GM12864 (cell line): ENCODE measurements at places on chromosomes 2 and 18.

DNA sequence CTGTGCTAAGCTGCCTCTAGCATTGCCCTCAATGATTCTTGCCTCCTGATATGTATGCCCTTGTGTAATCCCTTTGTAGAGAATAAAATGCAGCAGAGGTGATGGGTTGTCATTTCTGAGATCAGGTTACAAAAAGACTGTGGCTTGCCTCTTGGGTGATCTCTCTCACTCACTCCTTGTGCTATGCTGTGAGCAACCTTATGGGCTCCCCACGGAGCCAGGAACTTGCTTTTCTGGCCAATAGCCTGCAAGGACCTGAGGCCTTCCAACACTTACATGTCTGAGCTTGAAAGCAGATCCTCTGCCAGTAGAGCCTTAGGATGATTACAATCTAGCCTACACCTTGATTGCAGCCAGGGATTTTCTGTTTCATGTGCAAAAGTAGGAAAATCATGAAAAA lies 123.1 kb upstream of the XIRP2 start:
- DNase-seq: no peak

GRCh38 chr2:58860586-58860985 lies 619.5 kb upstream of the FANCL start:
- no peak for DNase-seq

DNA sequence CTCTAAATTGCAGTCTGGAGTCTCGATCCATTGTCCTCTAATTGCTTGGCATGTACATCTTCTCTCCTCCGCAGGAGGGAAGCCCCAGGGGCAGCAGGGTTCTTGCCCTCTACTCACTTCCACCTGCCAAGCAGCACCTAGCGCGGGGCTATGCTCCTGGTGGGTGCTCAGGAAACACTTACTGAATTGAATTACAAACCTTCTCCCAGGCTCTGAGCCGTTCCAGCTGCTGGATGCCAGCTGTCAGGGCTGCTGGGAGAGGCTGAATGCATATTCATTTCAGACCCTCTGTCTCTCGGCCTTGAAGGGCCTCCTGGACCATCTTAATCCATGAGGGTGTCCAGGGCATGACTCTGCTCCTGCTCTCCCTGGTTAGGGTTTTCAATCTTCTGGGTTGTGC lies 94.0 kb downstream of the CELF4 start:
- no peak for DNase-seq

DNA sequence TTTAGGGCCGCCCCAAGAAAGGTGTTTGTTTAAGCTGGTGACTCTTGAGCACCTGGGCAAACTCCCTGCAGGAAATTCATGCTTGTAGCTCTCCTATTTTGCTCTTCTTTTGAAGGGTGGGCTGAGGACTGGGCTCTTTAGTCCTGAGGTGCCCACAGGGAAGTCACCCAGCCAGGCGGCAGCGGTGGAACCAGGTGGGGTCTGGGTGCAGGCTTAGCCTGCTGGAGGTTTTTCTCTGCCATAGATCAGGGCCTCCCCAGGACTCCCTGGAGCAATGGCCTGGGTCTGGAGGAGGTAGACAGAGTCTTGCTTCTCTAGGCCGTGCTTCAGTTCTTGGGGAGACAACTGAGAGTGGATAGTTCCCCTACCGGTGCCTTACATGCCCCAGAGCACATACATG lies 99.9 kb downstream of the CLIP4 start:
- no peak for DNase-seq

DNA sequence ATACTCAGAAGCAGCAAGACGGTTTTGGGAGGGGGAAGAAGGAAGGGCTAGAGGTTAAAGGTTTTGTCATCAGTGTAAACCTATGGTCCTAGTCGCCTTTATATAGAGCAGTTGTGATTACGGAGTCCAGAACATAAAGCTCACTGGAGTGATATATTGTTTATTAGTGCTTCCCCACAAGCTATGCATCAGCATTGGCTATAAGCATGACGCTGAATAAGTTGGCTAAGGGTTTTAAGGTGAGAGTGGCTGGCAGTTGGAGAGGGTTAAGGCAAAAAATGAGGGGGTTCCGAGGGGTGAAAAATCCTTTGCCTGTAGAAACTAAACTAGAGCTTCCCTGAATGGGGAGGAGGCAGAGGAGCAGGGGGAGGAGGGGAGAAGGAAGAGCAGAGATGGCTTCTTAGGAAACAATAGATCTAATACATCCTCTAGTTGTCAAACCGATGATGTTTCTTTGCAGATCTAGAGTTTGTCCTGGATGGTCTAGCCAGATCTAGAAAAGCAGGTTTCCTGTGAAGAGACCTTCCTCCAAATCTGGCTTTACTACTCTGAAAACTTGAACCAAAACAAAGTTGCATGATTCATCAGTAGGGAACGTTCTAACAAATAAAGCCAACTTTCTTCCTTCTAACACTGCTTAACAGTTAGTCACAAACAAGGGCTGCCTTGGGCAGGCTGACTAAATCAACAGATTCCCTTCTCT lies 2.5 kb downstream of the KLF7 start:
- DNase-seq: no peak

- no peak for DNase-seq
Measured at GRCh38 chr2:39602616-39603015, 63.1 kb upstream of the TMEM178A start.

GRCh38 chr2:190716176-190716807 lies 67.4 kb downstream of the NAB1 start:
- no peak for DNase-seq

GRCh38 chr2:134583997-134584520 lies 134.7 kb downstream of the TMEM163 start:
- no peak for DNase-seq

DNA sequence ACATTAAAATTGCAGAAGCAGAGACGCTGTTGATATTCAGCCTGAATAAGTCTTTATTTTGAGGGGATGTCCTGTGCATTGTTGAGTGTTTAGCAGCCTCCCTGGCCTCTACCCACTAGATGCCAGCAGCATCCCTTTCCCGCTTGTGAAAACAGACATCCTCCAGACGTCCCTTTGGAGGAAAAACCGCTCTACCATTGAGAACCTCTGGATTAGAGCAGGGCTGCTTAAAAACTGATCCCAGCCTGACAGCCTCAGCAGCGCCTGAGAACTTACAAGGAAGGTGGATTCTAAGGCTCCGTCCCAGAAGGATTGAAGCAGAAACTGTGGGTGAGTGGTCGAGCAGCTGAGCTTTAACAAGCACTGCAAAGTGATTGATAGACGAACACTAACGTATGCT lies 349.7 kb downstream of the CYRIA start:
- no peak for DNase-seq

DNA sequence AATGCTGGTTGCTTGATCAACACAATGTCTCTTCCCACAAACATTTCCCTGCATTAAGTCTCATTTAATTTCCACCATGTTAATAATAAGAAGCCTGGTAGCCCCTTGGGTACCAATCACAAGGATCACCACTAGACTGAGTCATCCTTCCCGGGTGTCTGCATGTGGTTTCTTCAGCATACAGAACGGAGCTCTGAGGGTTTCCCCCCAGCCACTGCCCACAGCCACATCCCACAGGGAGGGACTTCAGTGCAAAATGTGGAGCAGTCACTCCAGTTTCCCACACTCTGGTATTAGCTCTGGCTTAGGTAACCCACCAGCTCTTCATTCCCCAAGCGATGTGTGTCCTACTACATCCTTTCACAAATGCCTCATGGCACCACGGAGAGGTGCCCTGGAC lies 42.7 kb upstream of the POLE4 start:
- no peak for DNase-seq

DNA sequence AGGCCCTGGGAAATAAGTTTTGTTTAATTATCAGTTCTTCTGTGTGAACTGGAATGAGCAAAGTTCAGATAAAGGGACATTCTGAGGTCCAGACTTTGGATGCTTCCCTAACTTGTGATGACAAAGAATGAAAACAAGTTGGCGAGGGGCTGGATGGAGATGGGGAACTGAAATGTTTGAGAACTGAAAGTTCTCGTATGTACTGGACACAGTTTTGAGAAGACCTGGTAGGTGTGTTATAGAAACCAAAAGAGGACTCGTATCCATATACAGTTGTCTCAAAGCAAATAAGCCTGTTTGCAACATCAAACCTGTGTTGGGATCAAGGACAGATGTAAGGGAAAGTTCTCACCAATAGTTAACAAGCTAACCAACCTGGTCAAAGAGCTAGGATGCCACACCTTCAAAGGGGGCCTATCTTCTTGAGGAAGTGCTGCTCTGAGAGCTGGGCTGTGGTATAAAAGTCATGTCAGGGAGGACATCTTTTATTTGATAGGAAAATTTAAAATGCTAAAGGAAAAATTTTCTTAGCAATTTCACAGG lies at the start of gene UPP2:
UPP2 (plus strand) TSS at position 493 of the 543 bp plus-strand sequence. CDS start 188 bp downstream, outside the sequence.
- no peak for DNase-seq

DNA sequence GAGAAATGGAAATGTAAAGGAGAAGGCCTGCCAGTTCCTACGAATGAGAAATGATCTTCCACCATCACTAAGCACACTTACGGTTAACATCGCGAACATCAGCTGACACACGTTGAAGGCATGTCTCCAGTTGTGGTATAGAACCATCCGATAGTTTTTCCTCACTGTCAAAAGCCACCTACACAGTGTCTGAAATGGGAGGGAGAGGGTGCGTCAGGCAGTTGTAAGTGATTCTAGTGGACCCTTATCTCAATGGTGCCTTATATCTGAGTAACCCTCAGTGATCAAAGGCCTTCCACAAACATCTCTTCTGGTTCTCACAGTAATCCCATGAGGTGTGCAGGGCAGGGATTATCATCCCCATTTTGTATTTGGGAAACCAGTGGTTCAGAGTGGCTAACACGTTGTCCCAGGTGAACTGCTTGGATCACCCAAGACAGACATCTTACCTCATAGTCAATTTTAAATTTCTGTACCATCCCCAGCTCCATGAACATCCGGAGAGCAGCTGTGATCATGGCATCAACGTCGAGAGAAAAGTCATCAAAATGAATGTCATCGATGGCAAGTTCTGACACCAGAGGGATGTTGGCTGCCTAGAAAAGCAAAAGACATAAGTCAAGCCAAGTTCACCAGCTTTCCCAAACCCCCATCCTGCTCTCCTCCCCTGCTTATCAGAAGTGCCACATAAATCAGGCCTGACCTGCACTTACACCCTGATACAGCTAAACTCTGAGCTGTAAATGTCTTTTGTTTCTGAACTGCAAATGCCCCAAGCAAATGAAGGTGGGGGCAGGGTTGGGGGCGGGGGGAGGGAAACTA lies 335.2 kb downstream of the AGPS start:
- no peak for DNase-seq

DNA sequence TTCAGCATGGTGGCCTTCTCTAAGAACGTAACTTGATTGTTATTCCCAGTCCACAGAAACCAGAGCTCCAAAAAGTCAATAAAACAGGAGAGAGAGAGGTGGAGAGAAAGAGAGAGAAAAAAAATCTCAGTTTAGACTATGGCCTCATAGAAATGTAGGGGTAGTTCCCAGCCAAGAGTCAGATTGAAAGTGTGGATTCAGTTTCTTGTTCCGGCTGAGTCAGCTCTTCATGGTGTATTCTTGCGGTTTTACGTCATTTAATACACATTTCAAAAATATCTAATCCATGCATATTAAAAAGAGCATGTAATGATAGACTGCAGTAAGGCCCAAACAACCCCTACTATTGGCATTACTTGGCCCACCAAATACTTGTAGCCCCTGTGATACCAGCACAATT lies 303.9 kb downstream of the ETAA1 start:
- no peak for DNase-seq

- DNase-seq: no peak
Measured at GRCh38 chr2:80519121-80519643, 214.6 kb upstream of the LRRTM1 start.

- DNase-seq: no peak
Measured at GRCh38 chr2:142321706-142322280, 191.0 kb upstream of the LRP1B start.

DNA sequence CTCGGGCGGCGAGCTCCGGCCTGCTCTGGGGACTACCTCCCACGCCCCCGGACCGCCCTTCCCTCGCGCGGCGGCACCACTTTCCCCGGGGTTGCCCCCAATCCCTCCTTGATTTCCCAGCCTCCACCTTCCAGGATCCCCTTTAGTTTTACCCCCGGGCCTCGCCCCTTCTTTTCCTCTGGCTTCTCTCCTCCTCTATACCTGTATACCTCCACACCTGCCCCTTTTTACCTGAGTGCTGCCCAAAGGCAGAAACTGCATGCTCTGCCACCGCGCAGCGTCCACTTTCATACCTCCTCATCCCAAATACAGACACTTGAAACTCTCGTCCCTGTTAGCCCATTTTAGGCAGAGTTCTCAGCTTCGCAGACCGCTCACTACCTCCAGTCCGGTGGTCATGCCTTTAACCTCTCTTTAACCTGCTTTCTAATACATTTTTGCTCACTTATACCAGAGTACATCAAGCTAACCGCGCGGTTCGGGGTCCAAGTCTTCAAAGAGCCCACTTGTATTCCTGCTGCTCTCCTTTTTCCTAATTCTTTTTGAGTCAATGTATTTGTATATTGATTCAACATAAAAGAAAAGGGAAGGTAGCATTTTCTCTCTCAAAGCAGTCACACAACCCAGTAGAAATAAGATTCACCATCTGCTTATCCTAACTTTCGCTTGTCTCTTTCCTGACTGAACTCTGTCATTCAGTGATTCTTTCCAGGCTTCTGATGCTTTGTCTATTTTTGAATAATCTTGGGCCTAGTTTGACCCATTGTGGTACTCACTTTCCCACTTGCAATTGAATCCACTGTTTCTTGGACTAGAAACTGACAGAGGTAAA lies 901 bp downstream of the SPOPL start:
- no peak for DNase-seq

DNA sequence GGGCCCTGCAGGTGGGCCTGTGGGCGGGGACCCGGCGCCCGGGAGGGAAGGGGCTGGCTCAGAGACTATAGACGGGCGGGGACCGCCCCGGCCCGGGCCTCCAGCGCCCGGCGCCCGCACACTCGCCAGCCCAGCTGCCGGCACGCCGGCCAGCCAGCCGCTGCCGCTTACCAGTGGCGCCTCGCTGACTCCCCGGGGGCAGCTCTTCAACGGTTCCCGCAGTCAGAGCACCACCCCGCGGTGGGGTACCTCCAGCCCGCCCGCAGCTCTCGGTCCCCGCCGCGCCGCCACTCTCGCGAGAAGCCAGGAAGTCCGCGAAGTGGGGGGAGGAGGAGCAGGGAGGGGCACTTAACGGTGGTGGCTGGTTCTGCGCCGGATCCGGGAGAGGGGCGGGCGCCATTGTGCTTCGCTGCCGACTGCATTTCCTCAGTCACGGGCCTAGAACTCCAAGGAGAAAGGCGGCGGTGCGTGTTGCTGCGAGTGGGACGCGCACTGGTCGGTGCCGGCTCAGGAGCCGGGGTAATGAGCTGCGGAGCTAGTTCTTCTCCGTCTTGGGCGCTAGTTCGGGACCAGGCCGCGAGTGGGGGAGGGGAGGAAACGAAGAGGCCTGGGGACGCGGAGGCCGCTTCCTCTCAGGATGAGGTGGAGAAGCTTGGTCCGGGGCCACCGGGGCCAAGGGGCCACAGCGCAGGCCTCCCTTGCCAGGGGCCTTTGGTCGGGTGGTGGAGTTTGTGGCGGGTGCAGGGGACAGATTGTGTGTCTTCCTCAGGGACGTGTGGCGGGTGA lies at the start of gene MARCHF7:
MARCHF7 (plus strand) TSS at position 364 of the 786 bp plus-strand sequence. CDS start 16,517 bp downstream, outside the sequence.
- peak; percentile 82 for DNase-seq

DNA sequence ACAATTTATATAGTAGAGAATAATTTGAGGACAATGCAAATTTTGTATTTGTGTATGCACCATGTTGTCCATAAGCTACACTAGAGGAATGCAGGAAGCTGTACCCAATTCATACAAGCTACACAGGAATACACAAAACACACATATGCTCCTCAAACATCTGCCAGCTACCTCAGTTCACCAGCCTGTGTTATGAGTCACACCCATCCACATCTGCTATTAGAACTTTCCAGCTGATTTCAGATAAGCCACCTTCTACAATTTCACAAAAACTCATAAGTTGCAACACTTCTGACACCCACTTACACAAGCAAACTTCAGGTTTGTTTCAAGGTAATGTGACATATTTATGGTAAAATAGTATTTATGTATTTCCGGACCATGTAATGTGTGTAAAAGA lies 438.9 kb downstream of the SATB2 start:
- no peak for DNase-seq
